Right ventricle myocardium inferior (tissue), 1 donor: ENCODE measurements at places on chromosomes 6 and 20.

DNA sequence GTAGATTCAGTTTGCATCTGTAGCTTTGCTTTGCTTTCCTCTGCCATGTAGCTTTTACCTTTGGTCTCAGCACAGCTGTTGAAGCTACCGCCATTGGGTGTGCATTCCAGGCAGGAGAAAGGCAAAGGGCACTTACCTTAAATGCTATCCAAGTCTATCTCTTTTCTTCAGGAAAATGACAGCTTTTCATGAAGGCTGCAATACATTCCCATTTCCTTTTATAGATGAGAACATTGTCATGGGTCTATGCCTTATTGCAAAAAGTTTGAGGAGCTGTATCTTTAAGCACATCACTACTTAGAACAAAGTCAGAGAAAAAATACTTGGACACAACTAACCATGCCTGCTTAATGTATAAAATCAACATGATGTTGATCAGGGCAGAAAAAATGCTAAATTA lies 266.8 kb downstream of the DOK5 start:
- DNase-seq = no peak

GRCh38 chr6:41302638-41303037 lies 16.2 kb upstream of the TREM1 start:
- DNase-seq = no peak

DNA sequence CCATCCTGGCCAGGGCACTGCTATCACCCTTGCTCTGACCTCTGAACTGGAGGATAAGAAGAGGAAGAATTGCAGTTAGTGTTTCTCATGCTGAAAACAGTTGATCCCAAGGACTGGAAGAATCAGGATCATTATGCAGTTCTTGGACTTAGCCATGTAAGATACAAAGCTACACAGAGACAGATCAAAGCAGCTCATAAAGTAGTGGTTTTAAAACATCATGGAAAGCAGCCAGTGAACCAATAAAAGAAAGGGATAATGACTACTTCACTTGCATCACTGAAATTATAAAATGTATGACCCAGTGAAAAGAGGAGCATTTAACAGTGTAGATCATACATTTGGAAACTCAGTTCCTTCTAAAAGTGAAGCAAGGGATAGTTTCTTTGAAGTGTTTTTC lies 47.7 kb downstream of the DNAH8 start:
- no peak for DNase-seq

GRCh38 chr6:31622684-31623091 lies 2.2 kb downstream of the PRRC2A start:
- DNase-seq = no peak

- no peak for DNase-seq
These were observed 122.4 kb upstream of the CITED2 start for GRCh38 chr6:139496654-139497344.

DNA sequence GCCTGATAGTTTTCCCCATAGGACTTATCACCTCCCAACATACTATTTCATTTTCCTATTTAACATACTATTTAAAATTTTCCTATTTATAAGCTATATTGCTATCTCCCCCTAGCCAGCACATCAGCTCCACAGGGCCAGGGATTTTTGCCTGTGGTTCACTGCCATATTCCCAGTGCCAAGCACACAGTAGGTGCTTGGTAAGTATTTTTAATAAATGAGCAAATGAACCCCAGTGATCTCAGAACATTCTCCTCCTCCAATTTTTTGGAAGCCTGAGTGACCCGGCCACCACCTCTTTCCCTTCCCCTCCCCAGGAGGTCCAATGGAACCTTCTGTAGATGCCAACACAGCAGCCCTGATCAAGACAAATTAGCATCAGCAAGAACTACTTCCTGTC lies 33.3 kb downstream of the NFATC2 start:
- no peak for DNase-seq

- no peak for DNase-seq
These were observed 162.5 kb downstream of the WDR27 start for GRCh38 chr6:169539176-169539897.

DNA sequence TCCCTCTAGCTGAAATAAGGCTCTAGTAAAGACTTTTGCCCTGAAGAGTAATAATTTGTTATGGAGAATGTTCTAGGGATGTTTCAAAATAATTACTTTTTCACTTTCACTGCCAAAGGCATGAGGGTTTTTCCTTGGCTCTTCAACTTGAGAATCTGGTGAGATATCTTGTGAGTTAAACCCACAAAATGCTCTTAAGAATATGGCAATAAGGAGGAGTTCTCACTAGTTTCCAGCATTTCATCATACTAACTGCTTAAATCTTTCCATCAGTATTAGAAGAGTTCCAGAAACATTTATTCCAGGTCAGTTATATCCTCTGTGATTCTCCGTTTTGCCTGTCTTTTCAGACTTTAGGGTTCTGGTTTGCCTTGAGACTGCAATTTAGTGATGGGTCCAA lies 785.6 kb upstream of the GJE1 start:
- DNase-seq = no peak

- DNase-seq = no peak
These were observed 551.7 kb upstream of the GJE1 start for GRCh38 chr6:141580988-141581552.

- no peak for DNase-seq
These were observed 52.3 kb downstream of the UQCC1 start for GRCh38 chr20:35359335-35359950.

DNA sequence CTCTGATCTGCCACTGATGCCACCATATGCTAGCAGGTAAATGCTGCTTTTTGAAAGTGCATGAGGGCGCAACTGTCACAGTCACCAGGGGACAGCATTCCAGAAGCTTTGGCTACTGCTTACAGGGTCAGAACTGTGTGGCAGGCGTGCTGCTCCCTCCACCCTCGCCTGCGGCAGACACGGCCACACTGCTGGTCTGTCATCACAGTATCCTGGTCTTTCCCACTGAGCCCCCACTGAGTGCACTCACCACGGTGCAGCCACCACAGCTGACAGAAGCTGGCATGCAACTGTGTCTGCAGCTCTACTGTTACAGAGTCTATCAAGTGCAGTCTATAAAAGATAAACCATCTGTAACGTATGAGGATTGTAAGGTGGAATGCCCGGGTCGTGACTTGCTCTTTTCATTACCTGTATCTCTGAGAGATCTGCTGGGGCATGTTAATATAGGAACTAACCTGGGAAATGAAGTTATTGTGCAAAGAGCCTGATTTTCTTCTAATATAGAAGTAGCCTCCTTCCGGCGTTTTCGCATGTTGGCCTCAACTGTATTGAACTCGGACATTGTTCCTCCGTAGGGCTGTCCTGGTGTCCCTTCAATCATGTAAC lies 24.5 kb downstream of the GCLC start:
- DNase-seq = no peak
